ENCODE measurements at places on chromosomes 2 and 18.

DNA sequence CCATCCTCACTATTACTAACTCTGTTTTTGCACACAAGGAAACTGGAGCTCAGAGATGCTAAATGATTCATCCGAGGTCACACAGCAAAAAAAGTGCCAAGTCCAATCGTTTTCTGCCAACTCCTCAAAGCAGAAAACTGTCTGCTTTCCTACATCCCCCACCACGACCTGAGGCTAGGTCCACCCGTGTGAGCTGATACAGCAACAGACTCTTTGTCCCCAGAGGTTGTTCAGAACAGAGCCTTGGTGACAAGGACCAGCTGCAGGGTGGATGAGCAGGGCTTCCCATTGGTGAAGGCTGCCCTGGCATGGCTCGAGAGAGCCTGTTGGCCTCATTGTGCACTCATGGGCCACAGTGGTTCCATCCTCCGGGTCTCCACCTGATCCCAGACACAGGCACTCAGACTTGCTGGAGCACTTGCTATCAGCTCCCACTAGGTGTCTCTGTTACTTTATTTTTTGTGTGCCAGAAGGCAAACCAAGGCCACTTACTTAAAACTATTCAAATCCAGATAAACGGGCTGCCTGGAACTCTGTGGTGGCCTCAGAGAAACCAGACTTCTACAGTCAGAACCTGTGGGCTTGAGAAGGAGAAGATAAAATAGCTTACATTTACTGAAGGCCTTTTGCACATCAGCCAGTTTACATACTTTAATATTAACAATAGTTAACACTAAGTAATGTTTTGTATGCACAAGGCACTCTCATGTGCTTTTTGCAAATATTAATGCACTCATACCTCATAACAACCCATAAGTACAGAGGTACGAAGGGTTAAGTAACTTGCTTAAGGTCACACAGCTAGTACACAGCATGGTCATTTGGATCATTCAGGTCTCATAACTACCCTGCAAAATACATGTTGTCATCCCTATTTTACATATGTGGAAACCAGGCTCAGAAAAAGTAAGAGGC is 62.9 kb upstream of the CTIF start:
- DNase-seq, result peak; percentile 67

DNA sequence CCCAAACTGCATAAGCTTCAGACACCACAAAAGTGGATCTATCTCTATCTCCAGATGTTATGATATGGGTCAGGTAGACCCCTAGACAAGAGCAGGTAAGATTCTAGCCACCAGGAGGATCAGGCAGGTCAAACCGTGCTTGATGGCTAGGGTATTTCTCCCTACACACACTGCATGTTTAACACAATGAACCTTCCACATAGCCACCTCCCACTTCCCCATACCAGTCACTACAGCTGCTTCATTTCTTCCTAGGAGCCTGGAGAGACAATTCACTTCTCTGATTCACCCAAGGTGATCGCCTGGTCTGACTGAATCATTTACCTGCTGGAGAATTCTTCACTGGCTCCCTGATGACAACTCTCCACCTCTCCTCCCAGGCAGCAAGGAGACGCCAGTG is 66.0 kb upstream of the MYCN start:
- no peak for DNase-seq

DNA sequence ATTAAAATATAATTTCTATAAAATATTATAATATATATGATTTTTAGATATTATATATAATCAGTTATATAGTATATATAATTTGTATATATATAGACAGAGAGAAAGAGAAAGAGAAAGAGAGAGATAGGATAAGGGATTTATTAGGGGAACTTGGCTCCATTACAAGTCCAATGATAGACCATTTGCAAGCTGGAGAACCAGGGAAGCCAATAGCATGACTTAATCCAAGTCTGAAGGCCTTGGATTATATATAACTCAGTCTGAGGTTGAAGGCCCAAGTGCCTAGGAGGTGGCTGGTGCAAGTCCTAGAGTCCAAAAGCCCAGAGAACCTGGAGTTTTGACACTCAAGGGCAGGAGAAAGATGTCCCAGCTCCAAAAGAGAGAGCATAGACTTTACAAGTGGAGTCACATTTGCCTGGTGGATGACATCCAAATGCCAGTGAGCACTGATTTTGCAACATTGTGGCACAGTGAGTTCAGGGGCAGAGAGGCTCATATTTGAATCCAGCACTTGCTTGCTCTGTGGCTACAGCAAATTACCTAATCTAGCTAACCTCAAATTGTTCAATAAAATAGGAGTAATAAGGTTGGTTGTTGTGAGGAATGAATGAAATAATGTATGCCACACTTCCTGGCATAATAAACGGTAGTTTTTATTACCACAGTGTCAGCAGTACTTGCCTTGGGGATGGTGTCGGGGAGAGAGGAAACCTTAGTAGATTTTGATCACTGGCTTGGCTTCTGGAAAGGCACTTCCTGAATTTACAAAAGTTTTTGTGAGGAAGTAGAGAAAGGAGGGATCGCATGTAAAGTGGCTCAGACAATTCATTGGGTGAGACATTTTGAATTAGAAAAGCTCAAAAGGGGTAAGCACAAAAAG is 69.6 kb upstream of the CD28 start:
- no peak for DNase-seq

DNA sequence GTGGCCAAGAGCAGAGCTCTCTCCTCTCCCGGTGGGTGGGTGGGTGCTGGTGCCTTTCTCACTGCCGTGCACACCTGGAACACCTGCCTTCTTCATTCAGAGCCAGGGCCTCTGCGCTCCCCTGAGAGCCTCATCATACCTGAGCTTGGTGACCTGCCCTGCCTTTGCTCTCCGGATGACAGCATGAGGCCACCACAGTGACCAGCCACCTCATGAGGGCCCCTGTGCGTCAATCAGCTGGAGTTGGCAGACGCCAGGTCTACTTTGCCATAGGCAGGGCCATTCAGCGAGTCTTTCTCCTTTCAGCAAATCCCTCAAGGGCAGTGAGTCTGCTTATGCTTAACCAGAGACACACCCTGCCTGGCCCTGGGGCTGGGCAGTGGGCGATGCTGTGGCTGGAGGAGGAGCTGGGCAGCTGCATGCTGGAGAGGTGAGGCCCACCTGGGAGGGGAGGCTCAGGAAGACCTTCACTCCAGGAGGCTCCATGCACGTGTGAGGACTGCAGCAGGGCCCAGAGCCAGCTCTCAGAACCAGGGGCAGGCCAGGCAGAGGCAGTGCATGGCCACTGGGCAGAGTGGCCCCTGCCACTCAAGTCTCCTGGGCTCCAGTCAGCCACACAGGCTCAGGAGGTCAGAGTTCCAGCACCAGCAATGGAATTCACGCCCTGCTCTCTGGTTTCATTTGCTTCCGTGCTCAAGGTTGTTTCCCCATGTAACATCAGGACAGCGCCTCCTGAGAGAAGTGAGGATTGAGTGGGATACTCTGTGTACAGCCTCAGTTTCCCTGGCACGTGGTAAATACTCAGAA is 417.5 kb upstream of the MYT1L start:
- no peak for DNase-seq
